ENCODE measurements at places on chromosomes 12 and 14.

DNA sequence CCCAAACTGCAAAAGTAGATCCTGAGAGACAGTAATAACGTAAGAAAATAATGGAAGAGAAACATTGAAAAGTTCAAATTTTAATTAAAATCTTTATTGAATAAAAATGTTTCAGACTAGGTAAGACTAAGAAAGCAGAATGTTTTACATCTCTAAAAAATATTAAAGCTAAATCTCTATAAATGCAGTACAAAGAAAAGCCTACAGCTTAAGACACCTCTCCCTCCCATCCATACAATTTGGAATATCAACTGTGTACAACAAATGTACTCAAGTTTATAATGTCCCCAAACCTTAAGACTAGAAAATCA lies 8.5 kb upstream of the CERS5 start:
- DNase-seq = no peak

DNA sequence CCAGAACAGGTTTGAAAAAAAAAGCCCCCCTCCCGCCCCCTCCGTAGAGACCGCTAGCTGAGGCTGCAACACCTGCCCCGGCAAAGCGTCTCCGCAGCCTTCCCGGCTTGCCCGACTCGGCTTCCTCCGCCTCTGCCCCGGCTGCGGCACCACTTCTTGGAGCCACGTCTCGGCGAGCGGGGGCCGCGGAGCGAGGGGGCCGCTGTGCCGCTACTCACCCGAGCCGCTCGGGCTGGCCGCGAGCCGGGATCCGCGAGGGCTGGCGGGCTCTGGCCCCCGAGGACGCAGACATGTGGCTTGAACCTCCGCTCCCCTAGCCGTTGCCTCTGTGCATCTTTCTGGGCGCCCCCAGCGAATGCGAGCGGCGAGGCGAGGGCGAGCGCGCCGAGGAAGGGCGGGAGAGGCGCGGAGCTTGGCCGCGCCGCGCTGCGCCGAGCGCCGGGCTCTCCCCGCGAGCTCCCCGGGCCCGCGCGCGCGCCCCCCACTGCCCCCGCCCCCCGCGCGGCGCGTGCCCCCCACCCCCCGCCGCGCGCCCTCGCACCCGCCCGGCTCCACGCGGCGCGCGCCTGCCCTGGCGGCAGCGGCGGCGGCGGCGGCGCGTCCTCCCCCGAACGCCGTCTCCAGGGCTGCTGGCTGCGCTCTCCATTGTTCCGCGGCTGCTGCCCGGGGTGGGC lies 249.5 kb downstream of the APAF1 start:
- DNase-seq = no peak

DNA sequence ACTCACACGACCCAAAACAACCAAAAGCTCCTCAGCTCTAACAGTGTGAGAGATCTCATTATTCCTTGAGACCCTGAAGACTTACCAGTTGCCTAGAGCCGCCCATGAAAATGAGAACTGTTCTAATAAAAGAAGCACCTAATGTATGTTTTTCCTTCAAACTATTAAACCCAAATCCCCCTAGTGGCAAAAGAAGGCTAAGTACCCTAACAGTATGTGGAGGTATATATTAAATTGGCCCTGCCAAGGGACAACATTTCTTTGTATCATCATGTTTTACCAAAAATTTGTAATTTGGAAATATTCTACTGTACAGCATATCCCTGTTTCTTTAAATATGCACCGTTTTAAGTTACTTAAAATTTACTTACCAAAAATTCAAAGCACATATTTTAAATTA lies 38.0 kb upstream of the PPFIA2 start:
- DNase-seq = no peak

DNA sequence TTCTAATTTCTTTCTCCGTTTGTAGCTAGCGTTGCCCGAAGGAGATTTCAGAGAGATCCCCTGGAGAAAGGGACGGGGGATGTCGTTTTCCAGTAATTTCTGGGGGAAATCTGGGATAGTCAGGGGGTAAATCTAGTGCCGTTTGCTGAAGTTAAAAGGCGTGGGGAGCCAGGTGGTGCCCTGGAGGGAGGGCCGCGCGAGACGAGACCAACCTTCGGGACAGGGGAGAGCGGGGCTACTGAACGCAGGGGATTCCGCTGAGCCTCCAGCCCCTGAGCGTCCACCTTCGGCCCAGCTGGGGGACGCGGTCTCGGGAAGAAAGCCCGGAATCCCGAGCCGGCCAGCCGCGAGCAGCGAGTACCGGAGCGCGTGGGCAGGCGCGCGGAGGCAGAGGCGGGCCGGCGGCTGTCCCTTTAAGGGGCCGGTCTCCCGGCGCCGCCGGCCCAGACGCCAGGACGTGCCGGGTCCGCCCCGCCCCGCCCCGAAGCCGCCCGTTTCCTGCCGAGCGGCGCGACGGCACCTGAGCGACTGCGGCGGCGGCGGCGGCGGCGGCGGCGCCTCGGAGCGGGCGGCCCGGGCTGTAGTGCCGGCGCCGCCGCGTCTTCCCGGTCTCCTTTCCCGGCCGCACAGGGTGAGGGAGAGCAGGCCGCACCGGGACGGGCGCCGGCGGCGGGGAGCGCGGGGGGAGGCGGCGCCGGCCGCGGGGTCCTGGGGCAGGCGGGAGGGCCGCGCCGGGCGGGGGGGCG lies at the start of gene KTN1:
Gene KTN1, plus strand, starts transcription at position 484 of the 746 bp plus-strand sequence. CDS start 31,842 bp downstream, outside the sequence.
- DNase-seq = peak; percentile 81

GRCh38 chr14:73259837-73260236 lies 22.5 kb downstream of the PAPLN start:
- no peak for DNase-seq

DNA sequence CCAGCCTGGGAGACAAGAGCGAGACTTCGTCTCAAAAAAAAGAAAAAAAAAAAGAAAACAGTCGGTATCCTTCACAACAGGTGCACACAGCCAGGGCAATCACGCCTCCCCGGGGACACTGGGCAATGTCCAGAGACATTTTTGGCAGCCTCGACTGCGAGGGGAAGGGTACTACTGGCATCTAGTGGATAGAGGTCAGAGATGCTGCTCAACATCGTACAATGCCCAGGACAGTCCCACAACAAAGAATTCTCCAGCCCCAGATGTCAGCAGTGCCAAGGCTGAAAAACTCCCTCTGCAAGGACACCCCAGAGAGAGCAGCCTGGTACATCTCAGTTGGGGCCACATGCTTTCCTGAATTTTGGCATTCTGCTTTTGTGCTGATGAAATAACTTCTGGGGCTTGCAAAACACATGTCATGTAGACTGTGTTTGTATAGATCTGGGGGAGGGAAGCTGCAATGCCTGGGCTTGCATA lies 21.5 kb downstream of the ALDH2 start:
- DNase-seq = peak; percentile 89

DNA sequence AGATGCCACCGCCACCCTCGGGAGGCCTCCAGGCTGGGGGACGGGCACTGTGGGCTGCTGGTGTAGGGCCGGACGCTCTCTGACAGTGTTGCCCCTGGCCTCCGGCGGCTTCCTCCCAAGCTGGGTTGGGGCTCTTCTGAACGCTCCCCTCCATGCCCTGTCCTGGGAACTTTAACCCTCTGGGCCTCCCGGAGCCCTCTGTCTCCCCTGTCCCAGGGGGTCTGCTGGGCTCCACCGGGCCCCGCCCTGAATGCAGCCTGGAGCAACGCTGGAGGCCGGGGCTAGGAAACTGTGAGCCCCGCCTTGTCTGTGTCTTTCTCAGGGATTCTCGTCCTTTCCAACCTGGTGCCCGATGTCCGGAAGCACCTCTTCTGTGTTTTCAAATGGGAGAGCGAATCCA lies 45.7 kb upstream of the FBRSL1 start:
- no peak for DNase-seq

GRCh38 chr14:88791629-88792472 lies 902 bp downstream of the EML5 start:
- DNase-seq = no peak

GRCh38 chr14:64508215-64508776 lies 3.7 kb downstream of the ZBTB1 start:
- DNase-seq = no peak

DNA sequence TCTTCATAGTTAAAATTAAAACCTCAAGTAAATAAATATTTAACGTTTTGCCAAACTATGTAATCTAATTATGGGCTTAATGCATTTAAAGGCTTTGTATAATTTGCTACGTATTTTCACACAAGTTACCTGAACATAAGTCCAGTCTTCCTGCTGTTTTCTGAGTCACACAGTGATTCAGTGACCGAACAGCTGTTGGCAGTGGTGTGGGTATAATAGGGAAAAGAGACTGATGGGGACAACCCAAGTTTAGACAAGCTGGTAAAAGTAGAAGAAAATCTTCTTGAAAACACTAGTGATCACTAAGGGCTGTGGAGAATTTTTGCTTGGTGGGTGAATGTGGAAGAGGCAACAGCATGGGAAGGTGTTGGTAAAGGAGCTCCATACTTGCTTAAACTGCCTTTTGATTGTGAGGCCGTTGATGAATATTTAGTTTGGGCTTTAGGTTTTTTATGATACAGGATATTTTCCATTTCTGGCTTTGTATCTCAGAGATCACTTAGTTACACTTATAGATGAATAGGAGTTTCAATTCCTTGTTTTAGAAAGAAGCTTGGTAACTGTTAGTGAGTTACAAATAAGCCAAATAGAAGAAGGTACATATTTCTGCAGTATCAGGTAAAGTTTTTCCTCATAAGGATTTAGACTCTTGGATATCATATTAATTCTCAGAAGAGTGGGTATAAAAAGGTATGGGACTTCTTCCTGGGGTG lies 23.9 kb downstream of the LRRK2 start:
- no peak for DNase-seq

DNA sequence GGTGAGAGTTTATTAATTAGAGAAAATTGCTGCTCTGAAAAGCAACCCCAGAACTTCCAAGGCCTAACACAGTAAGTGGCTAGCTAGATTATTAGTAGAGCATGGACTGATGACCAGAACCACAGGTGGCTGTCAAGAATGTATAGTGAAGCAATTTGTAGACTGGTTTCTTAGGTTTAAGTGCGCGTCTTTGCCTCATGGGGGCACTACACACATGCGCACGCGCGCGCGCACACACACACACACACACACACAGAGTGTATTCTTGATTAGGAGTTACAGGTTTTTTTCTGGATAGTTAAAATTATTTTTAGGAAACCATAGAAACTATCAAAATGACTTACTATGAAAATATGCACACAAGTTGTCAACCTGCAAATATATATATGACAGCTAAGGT lies 66.5 kb downstream of the BHLHE41 start:
- no peak for DNase-seq

- DNase-seq = no peak
Measured at GRCh38 chr12:110689281-110690126, 589 bp upstream of the HVCN1 start.

GRCh38 chr12:104519190-104520019 lies 62.7 kb downstream of the CHST11 start:
- no peak for DNase-seq

- no peak for DNase-seq
Measured at GRCh38 chr14:103510724-103511693, 11.6 kb downstream of the CKB start.

GRCh38 chr12:124898200-124898922 lies 16.1 kb downstream of the UBC start:
- DNase-seq = peak; percentile 57

DNA sequence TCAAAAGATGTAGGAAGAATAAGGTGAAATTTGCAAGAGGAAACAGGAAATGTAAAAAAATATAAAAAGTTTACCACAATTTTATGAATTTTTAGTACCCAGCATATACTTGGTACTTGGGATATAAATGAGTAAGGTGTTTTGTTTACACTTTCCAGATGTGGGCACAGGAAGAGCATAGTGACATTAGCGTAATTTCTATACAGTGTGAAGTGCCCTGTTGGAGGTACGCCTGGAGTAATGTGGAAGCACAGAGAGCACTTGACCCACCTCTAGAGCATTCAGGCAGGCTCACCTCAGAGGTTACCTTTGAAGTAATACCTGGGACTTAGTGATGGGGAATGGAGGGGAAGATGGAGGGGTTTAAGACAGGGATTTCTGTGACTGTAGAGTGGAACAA lies 89.5 kb downstream of the AEBP2 start:
- no peak for DNase-seq

GRCh38 chr14:95143808-95144620 lies 13.3 kb downstream of the DICER1 start:
- no peak for DNase-seq

DNA sequence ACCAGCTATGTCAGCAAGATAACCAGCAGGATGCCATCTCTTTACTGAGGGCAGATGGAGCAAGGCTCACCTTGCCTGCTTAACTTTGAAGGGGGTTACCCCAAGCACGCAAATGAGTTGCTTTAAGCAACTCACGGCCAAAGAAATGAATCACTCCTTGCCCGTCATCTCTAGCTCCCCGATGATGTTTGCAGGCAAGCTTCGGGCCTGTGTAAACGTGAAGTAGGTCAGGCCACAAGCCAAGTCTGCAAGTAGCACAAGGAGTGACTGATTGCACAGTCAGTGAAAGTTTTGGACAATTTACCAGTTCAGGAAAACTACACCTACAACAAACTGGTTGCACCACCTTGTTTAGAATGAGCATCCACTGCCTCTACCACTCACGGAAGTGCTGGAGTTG lies 699.7 kb upstream of the TBX3 start:
- DNase-seq = peak; percentile 36

DNA sequence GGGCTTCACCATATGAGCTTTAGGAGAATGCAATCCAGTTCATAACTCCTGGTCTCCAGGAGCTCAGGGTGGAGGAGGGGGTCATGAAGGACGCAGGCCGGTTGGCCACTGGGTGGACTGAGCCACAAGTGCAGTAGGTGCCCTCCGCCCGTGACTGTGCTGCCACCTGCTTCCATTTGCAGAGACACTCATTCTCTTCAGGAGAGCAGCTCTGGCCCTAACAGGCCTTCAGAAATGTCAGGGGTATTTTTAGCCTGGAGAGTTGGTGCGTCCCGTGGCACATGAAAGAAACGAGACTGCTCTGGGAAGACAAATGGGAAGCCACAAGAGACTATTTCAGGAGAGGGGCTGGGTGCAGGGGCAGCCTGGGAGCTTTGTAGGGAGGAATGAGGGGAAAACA lies 74.6 kb upstream of the MYL2 start:
- no peak for DNase-seq

All from fibroblast of gingiva (primary cell).